NCI-H187 (cell line): ENCODE measurements at places on chromosomes 16 and 17.

- DNase-seq: no peak
Measured at GRCh38 chr16:53510704-53511070, 7.7 kb upstream of the AKTIP start.

DNA sequence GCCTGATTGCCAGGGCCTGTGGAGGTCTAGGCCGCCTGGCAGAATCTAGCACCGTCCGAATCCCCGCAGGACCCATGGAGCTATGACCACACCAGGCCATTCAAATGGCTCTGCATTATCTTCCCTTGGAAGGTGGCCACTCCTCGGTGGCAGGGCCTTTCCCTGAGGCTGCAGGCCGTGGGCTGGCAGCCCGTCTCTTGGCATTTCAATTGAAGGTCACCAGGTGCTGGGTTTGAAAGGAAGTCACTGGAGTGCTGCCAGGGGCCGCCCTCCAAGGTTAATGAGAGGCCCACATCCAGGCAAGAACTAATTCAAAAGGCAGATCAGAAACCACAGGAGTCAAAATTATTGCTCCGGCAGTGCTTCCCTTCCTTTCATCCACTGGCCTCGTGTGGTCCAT lies 27.7 kb upstream of the CACNG5 start:
- no peak for DNase-seq

DNA sequence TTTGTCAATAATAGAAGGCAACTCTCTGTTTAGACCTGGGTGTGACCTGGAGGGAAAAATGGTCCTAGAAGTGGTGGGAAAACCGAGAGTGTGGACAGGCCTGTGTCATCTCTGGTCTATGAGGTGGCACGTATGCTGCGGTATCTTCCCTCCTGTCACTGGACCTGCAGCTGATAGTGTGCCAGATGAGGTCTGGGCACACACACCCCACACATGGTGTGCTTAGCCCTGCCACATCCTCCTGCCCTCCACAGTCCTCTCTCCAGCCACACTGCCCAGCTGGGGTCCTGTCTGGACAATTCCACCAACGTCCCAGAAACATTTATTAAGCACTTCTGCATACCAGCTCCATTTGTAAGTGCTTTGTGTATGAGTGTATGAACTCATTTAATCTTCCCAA lies 37.2 kb downstream of the GLP2R start:
- DNase-seq: no peak

GRCh38 chr16:84881702-84882521 lies 62.1 kb downstream of the CRISPLD2 start:
- no peak for DNase-seq

- no peak for DNase-seq
Measured at GRCh38 chr17:2980904-2981246, 82.5 kb downstream of the OR1D5 start.

DNA sequence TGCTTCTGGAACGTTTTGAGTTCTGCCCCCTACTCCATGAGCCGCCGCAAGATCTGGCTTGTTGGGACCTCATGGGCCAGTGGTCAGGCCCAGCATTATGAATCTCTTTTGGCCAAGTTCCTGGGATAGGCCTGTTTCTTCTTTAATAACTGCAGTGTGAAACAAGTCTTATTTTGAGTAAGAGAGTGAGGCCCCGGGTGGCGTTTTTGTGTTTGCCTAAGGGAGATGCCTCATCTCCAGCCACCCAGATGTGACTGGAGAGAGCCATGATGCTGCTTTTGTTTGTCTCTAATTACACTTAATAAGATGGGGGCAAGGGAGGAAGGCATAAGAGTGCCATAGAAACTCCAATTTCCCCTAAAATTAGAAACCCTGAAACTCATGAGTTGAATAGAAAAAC lies 39.8 kb downstream of the KSR1 start:
- no peak for DNase-seq

DNA sequence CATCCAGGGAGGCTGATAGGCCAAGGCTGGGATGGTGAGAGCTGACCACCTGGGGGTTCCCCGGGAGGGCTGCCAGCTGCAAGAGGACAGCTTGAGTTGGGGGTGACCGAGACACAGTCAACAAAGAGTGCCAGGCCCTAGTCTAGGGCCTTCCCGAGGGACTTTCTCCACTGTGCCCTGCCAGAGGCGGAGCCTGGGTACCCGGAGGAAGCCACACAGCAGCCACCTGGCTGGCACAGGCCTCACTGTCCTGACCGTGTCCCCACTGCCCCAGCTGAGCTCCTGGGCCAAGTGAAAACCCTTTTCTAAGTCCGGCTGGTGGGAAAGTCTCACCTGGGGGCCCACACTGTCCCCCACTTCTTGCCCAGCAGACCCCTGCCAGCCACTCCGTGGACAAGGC lies 71.9 kb upstream of the GSE1 start:
- no peak for DNase-seq

GRCh38 chr16:57382535-57383275 lies 10.4 kb downstream of the CX3CL1 start:
- no peak for DNase-seq

- peak; percentile 1 for DNase-seq
Measured at GRCh38 chr17:29844339-29845048, 85.5 kb downstream of the SSH2 start.

DNA sequence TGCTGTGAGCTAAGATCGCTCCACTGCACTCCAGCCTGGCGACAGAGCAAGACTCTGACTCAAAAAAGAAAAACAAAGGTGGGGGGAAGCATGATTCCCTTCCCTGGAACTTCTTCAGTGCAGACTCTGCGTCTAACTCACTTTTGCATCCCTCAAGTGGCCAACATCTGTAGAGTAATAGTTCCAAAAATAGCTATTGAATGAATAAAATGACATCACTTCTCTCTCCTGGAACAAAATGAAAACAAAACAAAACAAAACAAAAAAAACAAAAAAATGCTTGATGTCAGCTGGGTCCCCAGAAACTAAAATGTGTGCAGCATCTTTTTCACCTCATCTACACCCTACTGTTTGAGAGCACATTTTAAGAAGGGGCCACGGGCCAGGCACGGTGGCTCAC lies 197.7 kb upstream of the NOG start:
- DNase-seq: no peak

DNA sequence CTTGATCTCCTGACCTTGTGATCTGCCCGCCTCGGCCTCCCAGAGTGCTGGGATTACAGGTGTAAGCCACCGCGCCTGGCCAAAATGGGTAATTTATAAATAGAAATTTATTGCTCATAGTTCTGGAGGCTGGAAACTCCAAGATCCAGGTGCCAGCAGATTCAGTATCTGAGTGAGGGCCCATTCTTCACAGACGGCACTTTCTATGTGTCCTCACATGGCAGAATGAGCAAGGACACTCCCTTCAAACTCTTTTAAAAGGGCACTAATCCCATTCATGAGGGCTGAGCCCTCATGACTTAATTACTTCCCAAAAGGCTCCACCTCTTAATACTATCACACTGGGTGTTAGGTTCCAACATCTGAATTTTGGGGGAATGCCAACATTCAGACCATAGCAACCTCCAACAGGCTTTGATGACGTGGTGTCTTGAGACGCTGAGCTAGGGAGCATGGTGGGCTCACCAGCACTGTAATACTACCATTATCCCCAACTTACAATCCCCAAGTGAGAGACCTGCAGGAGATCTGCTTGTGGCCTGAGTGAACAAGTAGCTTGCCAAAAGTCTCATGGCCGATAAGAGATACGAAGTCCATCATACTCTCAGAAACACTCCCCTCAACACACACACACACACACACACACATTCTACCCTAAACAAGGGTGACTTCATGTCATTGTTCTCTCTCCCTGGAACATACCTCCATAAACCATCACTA lies 8.5 kb downstream of the CMTM4 start:
- no peak for DNase-seq

DNA sequence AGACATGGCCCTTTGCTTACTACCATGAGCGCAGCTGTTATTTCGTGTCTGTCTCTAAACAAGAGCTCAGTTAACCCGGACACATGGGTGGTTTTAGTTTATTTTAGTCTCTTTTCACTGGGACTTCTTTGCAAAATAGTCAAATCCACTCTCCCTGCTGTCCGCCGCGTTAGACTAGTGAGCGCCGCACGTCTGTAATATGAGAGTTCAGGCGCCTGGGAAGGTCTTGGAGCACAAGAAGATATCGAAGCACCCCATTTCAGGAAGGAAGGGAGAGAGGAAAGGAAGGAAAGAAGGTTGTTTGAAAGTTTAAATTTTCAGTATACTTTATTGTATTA lies 111.0 kb upstream of the CHMP6 start:
- DNase-seq: no peak

DNA sequence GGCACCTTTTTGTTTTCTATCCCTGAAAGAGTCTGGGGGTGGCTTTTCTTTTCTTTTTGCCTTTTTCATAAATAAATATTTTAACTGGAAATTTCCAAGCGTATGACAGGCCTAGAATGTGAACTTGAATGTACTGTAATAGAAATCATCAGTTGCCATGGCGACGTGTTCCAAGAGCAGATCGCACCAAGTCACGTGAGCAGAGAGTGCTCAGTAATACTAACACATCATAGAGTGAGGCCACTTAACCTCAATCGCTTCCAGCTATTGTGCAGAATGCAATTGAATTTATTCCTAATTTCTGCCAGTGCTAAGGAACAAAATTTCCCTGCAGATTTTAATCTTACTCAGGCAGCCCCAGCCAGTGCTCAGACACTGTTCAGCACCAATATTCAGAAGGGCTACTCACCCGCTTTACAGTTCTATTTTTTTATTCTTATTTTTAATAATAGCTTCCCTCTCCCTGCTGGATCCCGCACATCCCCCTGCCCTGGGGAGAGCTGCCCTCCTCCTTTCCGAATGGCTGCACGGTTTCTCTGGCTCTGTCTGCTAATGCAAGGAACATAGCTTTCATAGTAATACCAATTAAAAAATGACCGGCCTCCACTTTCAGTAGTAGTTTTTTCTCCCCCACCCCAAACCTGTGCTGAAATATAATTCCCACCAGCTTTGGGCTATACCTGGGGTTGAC lies 26.2 kb upstream of the PMFBP1 start:
- no peak for DNase-seq
